ENCODE measurements at places on chromosomes 2 and 18.
A peak's percentile ranks its signal among the peaks of the same experiment; 100 is the strongest.

DNA sequence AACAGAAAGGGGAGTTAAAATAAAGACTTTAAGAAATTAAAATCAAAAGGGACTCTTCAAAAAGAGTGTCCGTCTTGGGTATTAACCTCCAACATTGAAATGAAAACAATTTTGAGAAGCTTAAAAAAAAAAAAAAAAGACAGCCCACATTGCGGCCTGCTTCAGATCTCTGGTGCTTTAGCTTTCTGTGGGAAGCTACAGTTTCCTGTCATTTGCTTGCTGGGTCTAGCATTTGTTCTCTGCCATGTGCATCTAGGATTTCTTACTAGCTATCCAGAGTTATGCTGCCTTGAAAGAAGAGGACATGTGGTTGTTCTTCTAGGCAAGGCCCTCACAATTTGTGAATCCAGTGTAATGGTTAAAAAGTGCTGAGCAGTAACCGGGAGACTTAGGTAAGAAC is 375.3 kb downstream of the SLC4A3 start:
- no peak for DNase-seq

- no peak for DNase-seq
These were observed 176.0 kb downstream of the DIS3L2 start for GRCh38 chr2:232137356-232138147.

DNA sequence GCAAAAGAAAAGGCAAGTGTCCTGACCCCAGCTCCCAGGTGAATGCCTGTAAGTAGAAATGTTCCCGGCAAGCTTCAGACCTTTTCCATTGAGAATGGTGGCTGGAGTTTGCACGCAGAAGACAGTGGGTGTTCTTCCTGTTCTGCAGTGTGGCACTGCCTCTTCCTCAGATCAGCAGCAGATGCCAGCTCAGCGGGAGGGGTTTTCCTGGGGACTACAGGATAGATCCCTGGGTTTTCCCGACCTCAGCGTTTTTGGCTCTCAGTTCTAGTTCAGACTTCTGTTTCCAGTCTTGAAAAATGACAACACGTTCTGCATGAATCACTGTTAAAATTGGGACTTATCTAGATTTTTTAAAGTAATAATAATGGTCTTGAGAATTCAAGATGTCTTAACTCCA is 39.2 kb downstream of the GRHL1 start:
- no peak for DNase-seq

GRCh38 chr2:45869165-45869501 is 217.7 kb downstream of the PRKCE start:
- DNase-seq, result no peak

DNA sequence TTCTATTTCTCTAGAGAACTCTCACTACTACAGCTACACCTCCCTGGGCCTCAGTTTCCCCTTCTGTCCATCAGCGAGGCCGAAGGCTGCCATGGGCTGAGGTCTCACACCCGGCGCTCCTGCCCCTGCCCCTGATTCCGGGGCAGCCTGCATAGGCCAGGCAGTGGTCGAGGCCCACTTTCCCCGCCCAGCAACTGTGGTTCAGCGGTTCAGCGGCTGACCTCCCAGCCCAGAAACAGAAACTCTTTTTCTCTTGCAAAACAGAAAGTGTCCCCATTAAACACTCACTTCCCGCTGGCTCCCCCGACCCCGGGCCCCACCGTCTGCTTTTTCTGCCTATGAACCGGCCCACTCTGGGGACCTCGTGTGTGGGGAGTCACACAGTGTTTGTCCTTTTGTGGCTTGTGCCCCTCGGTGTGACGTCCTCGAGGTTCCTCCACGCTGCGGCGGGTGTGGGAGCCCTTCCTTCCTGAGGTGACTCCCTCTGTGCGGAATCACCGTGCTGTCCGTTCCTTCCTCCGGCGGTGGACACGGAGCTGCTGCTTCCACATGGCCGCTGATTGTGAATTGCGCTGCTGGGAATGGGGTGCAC is 16.0 kb downstream of the PDCD1 start:
- no peak for DNase-seq

DNA sequence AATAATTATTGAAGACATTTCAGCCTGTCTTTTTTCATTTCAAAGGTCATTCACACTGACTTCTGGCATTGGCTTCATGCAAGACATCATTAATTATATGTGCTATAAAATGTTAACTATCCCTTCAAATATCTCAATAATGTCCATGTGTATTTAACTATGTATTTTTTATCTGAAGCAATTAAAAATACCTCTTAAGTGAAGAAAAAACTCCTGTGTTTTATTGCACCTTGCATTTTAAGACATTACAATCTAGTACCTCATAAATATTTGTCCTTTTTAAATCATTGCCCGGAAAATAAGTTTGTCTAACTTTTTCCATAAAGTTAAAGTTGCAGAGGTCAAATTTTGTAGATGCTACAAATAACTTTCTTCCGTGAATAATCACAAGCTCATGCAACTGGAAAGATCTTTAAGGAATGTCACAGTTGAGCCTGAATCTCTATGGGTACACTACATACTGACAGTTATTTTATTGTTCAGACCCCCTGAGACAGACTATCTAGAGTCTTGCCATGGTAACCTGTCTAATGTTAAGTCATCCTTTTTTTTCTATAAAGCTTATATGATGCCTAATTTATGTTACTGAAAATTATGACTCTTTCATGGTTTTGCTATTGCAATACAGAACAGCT is 38.4 kb upstream of the COBLL1 start:
- DNase-seq, result no peak

- DNase-seq, result no peak
These were observed 96.7 kb downstream of the PMAIP1 start for GRCh38 chr18:59996370-59996966.

GRCh38 chr2:65320042-65320725 is 92.6 kb downstream of the ACTR2 start:
- no peak for DNase-seq

- no peak for DNase-seq
These were observed 106.2 kb upstream of the DLX2 start for GRCh38 chr2:172208791-172209325.

DNA sequence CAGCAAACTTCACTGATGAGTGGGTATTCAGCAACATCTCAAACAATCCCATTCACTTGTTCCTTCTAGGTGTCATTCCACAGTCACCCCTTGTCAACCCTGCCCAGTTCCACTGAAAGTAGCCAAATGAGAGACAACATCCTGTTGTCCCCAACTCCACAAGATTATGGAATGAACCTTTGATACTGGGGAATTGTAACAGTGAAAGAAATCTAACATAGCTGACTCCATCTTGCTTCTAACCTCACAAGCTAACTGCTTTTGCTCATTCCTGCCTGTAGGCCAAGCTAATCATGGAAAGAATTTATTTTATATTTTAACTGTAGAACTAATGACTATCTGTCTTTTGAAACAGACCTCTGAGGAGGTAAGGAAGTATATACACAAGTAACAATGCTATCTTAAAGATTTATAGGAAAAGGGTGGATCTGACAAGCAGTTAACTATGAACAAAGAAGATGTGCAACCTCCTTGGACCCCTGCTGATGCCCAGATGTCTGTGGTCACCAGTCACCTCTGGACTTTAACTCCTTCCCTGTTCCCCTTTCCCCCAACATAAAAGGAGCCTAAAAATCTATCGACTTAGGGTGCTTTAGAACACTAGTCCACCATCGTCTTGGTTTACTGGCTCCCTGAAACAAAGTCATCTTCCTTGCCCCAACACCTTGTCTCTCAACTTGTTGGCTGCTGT is 6.9 kb upstream of the ANXA4 start:
- no peak for DNase-seq

DNA sequence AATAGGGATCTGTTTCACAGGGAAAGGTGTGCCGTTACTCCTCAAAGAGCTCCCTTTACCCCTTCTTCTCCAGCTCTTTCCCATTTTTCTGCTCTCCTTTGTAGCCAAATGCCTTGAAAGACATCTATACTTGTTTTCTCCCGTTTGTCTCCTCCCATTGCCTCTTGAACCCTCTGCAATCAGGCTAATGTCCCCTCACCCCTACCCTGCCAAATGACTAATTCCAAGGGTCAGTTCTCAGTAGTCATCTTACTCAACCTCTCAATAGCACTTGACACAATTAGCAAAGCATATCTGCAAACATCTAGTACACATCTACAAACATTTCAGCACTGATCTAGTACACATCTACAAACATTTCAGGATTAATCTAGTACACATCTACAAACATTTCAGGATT is 12.6 kb downstream of the MRO start:
- no peak for DNase-seq

GRCh38 chr2:222208010-222208690 is 90.6 kb downstream of the PAX3 start:
- no peak for DNase-seq

DNA sequence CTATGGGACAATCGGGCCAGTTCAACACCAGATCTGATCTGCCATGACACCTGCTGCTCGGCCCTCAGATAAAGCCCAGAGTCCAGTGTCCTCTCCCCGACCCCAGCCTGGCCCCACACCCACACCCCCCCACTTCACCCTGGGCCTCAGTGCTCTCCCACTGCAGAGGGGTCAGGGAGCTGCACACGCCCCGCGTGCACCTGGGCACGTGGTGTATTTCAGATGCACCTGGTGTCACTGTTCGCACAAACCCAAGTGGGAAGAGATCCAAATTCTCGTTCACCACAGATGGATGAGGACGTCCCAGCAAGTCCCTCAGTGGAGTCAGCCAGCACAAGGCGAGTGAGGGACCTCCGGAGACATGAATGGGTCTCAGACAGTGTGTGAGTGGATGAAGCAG is 161.3 kb downstream of the RTP5 start:
- DNase-seq, result no peak

- no peak for DNase-seq
These were observed 405.9 kb upstream of the ACVR2A start for GRCh38 chr2:147438882-147439281.

DNA sequence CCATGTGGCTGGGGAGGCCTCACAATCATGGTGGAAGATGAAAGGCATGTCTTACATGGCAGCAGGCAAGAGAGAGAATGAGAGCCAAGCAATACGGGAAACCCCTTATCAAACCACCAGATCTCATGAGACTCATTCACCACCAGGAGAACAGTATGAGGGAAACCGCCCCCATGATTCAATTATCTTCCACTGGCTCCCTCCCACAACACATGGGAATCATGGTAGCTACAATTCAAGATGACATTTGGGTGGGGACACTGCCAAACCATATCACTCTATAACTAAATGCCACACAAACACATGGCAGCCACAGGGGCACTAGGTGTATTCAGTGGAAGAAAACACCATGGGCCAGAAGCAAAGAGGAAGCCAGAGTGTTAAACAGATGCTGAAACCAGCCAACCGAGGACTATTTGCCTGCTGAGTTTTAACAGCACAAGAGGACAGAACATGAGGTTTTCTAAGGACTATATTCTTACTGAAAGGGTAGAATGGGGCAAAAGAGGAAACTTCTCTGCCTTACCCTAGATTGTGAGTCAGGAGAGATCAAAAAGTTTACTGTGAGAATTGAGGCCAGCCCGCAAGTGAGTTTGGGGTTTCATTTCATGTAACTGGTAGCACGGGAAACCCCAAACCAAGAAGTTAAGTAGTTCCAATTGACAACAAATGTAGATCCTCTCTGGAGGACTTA is 49.2 kb downstream of the SIGLEC15 start:
- DNase-seq, result peak; percentile 23

- DNase-seq, result no peak
These were observed 69.1 kb upstream of the GALNT13 start for GRCh38 chr2:153802671-153803070.

- no peak for DNase-seq
These were observed 508.6 kb downstream of the ADCYAP1 start for GRCh38 chr18:1413323-1413675.

DNA sequence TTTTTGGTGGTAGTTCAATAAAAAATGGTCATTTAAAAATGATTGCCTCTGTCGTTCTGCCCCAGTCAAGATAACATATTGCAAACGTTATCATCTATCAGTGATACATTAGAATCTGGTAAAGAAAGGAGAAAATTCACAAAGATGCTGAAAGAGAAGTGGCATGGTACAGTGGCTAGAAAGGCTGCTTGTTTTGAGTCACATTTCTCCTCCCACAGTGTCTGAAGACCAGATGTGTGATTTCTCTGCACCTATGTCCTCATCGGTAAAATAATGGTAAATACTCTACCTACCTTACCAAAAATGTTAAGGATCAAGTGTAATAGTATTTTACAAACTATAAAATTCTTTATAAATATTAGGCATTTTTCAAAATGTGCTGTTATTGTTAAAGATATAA is 76.1 kb upstream of the NOSTRIN start:
- no peak for DNase-seq

GRCh38 chr2:219912491-219912921 is 285.1 kb downstream of the SLC4A3 start:
- DNase-seq, result no peak

DNA sequence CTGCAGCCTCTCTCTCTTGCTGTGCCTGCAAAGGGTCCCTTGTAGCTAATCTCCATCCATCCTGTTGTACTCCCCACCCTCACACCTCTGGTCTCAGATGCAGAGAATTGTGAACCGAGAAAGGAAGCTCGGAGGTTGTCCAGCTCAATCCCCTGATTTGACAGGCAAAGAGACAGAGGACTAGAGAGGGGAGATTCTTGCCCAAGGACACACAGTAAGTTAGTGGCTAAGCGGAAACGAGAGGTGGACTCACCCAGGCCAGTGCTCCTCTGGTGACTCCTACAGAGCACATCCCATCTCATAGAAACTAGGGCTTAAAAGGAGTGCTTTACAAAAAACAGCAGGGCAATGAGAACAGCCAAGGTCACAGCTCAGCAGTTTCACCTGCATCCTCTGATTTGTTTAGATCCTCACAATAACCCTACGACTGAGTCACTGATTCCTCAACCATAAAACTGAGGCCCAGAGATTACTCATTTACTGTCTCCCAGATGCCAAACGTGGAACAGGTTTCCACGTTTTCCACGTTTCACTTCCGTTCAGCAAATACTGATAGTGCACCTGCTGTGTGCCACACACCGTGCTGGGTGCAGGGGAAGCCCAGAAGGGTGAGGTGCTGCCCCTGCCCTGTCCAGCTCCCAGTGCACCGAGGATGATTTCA is 22.1 kb downstream of the EHD3 start:
- no peak for DNase-seq

DNA sequence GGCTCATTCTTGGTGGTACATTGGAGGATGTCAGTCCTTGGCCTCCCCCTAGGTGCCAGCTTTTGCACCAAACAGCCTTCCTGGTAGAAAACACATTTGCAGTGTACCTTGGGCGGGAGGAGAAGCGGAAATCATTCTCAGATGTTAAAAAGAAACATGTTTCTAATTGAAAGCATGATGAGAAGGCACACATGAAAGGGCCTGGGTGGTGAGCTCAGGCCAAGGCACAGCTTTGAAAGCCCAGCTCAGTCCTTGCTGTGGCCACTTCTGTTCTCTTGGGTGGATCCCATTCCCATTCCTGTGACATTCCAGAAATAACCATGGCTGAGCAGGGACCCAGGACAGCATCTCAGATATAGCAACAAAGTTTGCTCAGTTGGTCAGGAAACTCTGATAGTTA is 71.5 kb downstream of the LTBP1 start:
- no peak for DNase-seq

- no peak for DNase-seq
These were observed 419.5 kb upstream of the CHST9 start for GRCh38 chr18:27604583-27604982.

DNA sequence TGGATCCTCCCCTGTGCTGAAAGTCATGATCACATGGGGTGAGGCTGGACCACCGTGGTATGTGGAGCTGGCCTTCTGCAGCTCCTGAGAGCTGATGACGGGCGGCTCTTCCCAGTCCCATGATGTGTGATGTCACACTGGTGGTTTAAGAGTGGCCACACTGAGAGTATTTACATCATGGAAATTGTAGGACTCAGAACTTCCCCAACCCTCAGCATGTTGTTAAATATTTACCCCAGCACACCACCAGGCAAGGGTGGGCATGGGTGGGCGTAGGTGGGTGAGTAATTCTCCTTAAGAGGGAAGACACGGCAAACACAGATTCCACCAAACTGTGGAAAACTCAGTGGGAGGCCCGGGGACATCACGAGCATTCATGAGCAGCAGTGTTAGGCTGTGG is 106.8 kb downstream of the ALPK2 start:
- DNase-seq, result no peak
